GM12878 (cell line): ENCODE measurements at places on chromosomes 1 and 21.

- no peak for DNase-seq
Observed at GRCh38 chr1:65097076-65097475, 50.9 kb upstream of the AK4 start.

DNA sequence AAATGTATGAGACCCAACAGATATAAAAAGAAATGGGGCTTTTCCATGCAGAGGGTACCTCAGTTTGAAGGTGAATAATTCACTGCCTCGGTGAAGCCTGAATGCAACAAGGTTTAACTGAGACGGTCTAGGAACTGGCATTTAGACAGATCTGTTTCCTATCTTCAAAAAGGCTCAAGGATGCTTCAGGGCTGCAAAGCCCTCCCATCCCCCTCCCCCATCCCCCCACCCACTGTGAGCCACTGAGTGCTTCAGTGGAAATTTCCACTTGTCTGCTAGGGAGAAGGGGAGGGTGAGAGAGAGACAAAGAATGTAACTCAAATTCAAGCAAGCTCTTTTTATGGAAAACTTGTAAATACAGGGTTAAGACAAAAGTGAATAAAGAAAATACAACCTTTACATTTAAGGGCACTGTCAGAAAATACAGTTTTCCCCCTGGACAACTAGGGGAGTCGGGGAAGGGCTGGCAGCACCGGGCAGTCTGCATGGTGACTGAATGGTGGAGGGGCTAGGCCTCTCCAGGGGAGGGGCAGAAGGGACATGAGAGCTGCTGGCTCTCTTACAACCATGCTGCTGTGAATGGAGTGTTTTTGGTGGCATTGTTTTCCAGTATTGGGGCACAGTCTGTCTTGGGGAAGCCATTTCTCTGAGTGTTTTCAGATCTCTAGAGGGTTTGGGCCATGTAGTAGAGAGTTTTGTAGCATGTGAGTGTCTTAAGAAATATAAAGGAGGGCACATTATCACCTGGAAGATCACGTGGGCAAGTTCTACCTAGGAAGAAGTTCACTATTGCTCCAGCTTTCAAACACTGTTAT lies 56.7 kb downstream of the MRPS6 start:
- DNase-seq = no peak

GRCh38 chr21:26001356-26001755 lies 169.2 kb downstream of the APP start:
- DNase-seq = no peak

GRCh38 chr1:200671235-200671786 lies 1.6 kb upstream of the DDX59 start:
- no peak for DNase-seq

- DNase-seq = peak; percentile 47
Observed at GRCh38 chr1:92583821-92584760, 97.4 kb upstream of the GFI1 start.

- DNase-seq = peak; percentile 82
Observed at GRCh38 chr1:44694863-44695478, 20.5 kb downstream of the ARMH1 start.

- DNase-seq = no peak
Observed at GRCh38 chr1:79128722-79129121, 122.2 kb upstream of the ADGRL4 start.

GRCh38 chr1:48082271-48082962 lies 85.2 kb upstream of the TRABD2B start:
- no peak for DNase-seq

- DNase-seq = no peak
Observed at GRCh38 chr1:230048322-230048721, 18.7 kb upstream of the GALNT2 start.

GRCh38 chr1:24506691-24507381 lies 4.2 kb downstream of the RCAN3 start:
- DNase-seq = no peak

GRCh38 chr1:54051933-54052430 lies 1.0 kb downstream of the TMEM59 start:
- no peak for DNase-seq

DNA sequence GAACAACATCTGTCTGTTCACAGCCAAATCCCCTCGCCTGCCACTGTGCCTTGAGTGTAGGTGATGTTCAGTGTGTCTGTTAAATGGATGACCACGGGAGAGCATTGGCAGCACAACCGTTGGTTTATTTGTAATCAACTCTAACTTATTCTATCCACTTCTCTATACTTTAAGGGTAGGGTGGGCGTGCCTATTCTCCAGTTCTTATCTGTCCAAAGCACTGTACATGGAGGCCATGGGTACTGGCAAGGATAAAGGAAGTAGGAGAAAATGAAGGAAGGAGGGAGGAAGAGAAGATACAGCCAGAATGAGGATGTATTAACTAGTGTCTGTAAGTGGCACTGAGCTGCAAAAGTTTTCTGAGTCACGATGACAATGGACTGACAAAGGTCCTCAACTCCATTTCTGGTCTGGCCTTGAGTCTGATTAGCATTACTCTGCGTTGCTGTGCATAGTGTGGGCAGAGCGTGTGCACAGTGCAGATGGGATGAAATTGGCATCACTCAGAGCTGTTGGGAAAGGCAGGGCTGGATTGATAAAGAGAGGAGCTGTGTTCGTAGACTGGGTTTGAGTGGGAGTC lies 7.1 kb downstream of the RHOU start:
- DNase-seq = no peak

DNA sequence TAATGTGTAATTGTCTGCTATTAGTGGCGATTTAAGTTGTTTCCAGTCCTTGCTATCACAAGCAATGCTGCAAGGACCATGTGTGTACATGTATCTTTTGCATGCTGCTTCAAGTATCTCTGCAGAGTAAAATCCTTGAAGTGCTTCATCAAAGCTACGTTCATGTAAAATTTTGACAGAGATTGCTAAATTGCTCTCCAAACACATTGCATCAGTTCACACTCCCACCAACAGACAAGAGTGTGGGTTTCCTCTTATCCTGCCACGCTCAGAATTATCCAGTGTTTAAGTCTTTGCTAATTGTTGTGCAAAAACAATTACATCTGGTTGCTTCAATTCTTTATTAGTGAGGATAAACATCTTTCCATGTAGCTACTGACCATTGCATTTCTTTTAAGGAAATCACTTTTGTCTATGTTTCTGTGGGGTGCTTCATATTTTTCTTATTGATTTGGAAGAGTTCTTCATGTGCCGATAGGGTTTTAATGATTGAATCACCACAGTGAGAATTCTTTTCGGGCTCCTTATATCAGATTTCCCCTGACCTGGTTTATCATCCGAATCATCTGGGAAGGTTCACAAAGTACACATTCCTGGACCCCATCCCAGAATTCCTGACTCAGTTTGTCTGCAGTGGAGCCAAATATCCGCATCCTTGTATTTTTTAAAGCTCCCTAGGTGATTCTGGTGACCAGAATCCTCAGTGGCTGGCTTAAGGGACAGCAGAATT lies 56.3 kb upstream of the GALNT2 start:
- no peak for DNase-seq
